ENCODE measurements at places on chromosomes 6 and 20.

- no peak for DNase-seq
Observed at GRCh38 chr20:38412877-38413577, 22.1 kb downstream of the SNHG17 start.

DNA sequence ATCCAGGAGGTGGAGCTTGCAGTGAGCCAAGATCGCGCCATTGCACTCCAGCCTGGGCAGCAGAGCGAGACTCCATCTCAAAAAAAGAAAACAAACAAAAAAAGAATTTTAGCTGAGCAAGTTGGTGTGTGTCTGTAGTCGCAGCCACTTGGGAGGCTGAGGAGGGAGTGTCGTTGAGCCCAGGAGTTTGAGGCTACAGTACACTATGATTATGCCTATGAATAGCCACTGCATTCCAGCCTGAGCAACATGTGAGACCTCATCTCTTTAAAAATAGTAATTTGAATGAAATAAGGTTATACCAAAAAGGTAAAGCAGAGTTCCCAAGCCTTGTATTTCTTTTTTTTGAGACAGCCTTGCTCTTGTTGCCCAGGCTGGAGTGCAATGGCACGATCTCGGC, 19.8 kb downstream of the MTRES1 start:
- no peak for DNase-seq

DNA sequence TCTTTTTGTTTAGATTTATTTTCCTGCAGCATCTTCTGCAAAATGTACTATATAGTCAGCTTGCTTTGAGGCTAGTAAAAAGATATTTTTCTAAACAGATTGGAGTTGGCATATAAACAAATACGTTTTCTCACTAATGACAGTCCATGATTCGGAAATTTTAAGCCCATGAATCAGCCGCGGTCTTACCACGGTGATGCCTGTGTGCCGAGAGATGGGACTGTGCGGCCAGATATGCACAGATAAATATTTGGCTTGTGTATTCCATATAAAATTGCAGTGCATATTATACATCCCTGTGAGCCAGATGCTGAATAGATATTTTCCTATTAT, 3.2 kb downstream of the FOXC1 start:
- DNase-seq = peak; percentile 43

DNA sequence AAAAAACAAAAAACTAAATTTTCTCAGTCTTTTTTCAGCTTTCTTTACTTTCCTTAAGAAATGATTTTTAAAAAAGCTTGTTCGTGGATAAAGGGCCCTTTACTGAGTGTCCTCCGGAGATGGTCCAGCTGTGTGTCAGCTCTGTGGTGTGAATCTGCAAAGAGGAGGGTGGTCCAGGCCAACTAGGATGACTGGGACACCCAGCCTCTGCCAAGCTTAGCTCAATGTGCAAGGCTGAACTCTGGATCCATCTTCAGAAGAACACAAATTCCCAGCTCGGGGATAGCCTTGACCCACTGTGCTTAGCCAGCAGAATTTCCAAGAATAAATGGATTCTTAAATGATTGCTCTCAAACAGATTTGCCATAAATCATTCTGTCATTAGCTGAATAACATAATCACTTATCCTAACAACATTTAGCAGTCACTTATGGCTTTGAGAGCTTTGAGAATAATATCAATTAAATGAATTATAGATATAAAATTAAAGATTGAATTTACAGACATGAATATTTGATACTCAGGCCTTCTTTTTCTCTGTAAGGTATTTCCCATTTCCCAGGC, 14.2 kb upstream of the CALHM5 start:
- no peak for DNase-seq

DNA sequence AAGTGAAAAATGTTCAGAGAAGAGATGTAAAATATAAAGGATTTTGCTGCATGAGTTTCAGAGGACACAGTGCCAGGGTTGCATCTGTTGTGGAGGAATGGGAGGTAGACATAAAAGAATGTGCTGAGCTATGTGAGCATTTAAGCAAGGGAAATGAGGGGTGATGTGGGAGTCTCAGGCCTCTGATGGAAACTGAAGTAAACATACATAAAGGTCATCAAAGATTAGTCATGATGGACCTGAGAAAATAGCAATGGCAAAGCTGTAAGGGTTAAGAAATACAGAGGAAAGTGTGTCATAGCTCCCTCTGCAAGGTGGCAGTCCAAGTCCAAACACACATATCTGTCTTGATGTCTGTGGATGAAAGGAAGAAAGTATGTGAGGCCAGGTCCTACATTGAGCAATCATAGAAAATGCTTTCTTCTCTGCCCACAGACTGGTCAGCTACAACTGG, 306.6 kb upstream of the ECI2 start:
- no peak for DNase-seq

GRCh38 chr6:121521164-121521555, 85.7 kb downstream of the GJA1 start:
- DNase-seq = no peak

DNA sequence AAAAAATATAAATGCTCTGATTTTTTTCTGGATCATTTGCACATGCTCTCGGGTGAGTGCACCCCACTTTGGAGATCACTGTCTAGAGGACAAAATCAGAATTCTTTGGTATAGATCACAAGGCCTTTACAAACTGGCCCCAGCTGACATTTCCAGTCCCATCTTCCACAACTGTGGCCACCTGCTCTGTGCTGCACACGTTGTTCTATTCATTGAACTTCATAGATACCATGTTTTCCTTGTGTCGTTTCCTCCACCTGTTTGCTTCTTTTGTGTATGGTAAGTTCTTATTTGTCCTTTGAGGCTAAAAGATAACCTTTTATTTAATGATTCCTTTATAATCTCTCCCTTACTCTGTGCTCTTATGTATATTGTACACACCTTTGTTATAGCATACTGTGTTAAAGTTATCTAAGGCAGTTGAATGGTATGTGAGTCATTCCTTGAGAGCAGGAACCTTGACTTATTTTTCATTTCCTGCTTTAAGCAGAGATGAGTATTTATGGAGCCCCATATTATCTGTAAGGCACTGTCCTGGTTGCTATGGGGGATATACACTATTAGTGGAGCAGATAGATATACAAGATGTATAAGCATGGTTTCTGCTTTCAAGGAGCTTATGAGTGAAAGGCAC, 12.0 kb upstream of the SLC17A5 start:
- DNase-seq = no peak

DNA sequence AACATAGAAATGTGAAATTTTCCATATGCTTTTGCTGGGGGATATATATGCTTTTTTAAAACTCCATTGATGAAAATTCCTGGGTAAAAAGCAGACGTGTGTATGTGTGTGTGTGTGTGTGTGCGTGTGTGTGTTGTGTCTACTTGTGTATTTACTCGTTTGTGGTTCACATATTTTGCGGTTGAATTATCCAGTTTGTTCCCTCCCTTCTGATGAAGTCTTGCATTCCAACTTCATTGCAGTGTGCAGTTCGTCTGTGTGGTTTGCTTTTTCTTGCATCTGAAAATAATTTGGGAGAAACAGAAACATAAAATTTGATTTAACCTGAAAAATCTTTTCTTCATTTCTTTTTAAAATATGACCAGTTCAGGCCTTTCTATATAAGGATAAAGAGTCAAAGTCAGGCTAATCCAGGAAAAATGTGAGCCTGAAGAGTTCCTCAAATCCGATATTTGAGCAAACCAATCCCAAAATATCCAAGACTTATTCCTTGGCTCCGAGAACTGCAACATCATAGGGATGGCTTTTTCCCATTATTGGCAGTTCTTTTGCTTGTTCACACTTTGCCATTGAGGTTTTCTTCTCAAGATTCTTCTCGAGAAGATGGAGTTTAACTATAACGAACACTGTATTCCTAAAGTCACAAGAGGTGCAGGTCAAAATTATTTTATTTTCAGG, 202.2 kb upstream of the CCN2 start:
- no peak for DNase-seq

DNA sequence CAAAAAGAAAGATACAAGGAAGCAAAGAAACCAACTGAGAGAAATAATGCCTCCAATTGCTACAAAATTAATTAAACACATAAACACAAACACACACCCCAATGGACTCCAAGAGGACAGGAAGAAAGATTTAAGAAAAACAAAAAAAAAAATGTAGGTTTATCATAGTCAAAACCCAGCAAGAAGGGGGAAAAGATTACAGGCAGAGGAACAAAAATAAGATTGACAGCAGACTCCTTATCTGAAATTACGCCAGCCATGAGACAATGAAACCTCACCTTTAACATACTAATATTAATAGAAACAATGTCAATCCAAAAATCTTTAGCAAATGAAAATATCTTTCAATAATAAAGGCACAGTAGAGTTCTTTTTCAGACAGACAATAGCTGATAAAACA, 155.8 kb downstream of the RNGTT start:
- no peak for DNase-seq

GRCh38 chr20:35311409-35311808, 19.2 kb upstream of the FAM83C start:
- no peak for DNase-seq

DNA sequence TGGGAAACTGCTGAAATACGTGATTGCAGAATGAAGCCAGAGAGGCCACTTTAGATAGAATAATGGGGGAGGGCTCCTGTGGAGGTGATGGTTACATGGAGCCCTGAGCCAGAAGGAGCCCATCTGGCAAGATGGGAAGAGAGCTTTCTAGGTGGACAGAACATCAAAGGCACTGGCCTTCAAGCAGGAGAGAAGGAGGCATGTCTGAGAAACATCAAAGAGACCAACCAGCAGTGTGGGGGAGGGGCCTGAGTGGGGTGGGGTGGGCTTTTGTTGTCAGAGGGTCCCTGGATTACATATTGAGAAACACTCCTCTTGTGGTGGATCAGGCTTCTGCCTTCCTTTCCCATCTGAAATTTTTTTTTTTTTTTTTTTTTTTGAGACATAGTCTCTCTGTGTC, 1.9 kb upstream of the KCNG1 start:
- DNase-seq = no peak

- DNase-seq = no peak
Observed at GRCh38 chr6:165662749-165663376, at the start of gene PDE10A. Gene PDE10A (minus strand): TSS chr6:165663241. CDS start chr6:165662811, 430 bp downstream.

DNA sequence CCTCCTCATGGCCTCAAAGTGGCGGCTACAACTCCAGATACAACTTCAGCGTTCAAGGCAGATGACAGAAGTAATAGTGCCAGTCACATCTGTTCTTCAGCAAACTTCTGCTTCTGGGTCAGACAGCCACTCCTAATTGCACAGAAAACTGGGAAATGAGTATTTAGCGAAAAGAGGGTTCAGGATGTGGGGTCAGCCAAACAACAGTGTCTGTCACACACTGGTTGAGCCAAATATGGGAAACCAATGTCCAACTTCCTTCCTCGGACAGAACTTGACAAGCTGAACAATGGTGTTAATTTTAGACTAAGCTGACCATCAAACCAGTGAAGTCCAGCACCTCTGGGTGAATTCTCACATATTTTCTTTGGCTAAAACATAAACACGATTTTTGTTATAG, 22.1 kb downstream of the NUDT3 start:
- peak; percentile 31 for DNase-seq

DNA sequence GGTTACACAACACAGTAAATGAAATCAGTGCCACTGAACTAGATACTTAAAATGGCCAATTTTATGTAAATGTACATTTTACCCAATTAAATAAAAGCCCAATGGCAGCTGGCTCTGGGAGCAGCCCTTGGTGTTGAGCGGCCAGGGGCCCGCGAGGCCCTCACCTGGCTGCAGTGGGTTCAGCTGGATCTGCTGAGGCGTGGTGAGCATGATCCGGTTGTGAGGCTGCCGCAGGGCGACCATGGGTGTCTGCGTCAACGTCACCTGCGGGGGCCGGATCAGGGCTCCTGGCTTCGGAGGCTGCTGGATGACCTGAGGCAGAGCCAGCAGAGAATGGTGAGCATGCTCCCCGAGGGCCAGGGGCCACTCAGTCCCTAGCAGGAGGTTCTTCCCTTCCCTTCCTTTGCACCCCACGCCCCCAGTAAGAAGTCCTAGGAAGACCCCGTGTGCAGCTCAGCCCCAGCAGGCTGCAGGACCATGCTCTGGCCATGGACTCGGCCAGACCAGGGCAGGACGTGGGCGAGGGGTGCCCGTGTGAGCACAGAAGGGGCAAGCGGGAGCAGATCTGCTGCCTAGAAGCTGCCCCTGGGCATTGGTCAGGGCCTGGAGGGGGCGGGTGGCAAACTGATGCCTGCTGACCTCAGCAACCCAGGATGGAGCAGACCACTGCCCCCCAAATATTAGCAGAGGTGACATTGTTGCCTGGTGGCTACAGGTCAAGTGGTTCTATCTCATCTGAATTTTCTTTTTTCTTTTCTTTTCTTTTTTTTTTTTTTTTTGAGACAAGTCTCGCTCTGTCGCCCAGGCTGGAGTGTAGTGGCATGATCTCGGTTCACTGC, 61.9 kb downstream of the TAF4 start:
- DNase-seq = no peak

DNA sequence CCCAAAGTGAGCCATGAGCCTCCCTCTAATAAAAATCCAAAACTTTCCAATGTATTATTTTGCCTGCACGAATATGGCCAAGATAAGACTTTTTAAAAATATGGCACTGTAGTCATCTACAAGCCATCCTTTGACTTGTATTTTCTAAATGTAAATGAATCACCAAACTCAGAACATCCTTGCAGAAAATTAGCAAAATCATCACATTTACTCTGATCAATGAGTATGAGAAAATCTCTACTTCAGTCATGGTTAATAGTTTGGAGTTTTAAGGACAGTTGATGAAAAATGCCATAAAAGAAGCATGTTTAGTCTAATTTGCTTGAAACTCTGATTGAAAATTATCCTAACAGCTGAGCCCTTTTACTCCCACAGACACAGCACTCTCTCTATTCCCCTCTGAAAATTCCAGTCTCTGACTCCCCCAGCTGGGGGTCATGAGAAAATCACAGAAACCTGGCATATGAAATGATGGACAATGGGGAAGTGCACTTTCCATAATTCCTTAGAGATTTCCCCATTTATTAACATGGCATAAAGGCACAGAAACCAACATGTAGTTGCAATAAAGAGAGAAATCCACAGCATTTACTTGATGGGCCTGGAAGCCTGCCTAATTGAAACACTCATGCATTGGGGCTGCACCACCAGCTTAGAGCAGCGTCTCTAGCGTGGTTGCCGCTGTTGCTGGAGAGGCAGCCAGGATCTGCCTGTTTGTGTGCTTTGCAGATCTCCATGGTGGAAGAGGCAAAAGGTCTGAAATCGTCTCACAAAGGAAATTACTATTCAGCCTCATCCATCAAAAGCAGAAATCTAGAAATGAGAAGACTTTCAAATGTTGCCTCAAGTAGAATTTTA, 214.0 kb downstream of the WDR27 start:
- no peak for DNase-seq

GRCh38 chr6:45160305-45160704, 167.8 kb upstream of the RUNX2 start:
- no peak for DNase-seq

Data from NB4 (cell line).